Eye (tissue), 1 donor: ENCODE measurements at places on chromosomes 16 and 17.

- DNase-seq: peak; percentile 18
Measured at GRCh38 chr17:79748295-79749099, 17.8 kb downstream of the ENPP7 start.

DNA sequence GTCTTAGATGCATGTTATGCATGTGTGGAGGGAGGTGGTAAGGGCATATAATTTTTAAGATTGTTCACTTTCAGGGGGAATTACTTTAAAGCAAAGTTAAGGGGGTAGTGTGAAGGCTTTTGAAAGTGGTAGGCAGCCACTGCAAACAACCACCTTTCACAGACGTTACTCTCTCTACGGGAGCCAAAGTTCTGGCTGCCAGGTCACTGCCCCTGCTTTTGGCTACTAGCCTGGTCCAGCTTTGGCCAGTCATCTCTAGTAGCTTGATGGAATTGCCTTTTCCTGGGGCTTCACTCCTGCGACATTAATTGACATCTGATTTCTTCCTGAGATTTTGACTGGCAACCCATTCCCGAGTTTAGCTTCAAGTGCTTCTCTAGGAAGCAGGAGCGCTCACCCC lies 397.5 kb downstream of the CDH11 start:
- DNase-seq: no peak

- DNase-seq: no peak
Measured at GRCh38 chr17:62067165-62068145, 2.4 kb upstream of the MED13 start.

DNA sequence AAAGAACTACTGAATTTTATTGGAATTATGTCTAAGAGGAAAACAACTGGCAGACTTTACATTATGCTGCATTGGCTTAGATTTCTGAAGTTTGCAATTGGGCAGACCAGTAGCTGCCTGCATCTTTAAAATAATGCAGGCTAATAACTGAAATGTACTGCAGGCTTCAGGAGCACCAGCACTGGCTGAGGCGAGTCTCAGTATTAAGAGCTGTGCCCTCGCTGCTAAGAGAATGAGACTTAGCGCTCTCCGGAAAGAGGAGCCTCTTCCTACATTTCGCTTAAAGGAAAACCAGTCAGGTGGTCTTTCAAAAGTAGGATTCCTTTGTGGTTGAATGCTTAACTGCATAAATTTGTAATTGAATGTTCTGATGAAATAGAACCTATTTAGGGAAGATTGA lies 885 bp downstream of the CNTNAP4 start:
- DNase-seq: no peak

- no peak for DNase-seq
Measured at GRCh38 chr16:69934044-69934443, 17.1 kb upstream of the CLEC18A start.

- peak; percentile 88 for DNase-seq
Measured at GRCh38 chr17:8745586-8746500, 1.2 kb upstream of the CCDC42 start.

DNA sequence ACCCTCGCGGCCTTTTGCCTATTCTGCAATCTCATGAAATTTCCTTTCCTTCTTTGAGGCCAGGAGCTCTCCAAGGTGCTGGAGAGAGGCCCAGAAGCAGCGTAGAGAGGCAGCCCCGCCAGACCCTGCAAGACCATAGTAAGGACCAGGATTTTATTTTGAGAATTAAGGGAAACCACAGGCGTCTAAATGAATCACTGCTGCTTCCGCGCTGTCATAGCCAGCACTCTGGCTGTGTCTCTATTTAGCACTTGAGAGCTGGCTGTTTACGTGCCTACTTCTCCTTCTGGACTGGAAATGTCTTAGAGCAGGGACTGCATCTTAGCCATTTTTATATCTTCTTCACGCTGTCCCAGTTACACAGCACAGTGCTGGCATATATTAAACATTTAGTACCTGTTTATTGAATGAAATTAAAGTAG lies 37.6 kb upstream of the PIRT start:
- DNase-seq: peak; percentile 77

DNA sequence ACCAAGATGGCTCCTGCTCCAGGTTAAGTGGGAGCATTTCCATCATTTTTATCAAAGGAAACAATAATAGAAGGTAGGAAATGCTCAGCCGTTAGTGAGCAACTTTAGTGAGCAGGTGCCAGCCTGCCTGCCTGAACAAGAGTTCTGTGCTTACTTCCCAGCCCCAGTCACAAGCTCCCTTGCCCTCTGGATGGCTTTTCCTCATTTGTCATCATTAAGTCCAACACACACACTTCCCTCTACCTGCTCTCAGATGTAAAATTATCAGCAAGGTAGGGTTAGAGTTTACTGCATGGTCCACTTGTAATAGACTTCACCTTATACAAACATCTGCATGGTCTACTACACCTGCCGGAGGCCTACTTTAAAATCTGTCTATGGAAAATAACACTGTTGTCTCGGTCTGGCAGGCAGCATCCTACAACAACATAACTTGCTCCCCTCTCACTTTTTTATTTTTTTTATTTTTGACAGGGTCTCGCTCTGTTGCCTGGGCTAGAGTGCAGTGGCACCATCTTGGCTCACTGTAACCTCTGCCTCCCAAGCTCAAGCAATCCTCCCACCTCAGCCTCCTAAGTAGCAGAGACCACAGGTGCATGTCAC lies 12.7 kb downstream of the TEX2 start:
- DNase-seq: no peak

- DNase-seq: no peak
Measured at GRCh38 chr17:77435272-77436057, 294.7 kb downstream of the SEC14L1 start.

- no peak for DNase-seq
Measured at GRCh38 chr17:83126275-83126811, 46.9 kb downstream of the METRNL start.

- DNase-seq: no peak
Measured at GRCh38 chr16:84654238-84654637, 5.9 kb downstream of the KLHL36 start.

- peak; percentile 74 for DNase-seq
Measured at GRCh38 chr17:76701471-76701967, 9.2 kb downstream of the MXRA7 start.

DNA sequence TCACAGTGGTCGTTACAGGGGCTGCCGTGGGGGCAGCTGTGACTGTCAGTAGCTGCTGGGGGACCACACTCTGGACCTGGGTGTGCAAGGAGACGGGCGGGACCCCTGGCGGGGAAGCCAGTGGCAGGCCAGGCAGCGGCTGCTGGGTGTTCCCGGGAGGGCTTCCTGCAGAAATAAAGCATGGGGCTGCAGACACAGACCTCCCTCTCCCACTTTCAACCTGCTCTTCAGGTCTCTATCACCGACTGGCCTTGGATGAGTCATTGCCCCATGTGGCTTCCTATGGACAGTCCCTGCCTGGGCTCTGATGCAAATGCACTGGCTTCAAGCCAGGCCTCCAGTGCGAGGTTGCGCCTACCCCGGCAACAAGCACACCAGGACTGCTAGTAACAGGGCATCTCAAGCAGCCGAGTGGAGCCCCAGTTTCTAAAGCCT lies 17.2 kb downstream of the SREBF1 start:
- DNase-seq: no peak

- DNase-seq: peak; percentile 66
Measured at GRCh38 chr16:68086336-68086841, 1.2 kb downstream of the NFATC3 start.

DNA sequence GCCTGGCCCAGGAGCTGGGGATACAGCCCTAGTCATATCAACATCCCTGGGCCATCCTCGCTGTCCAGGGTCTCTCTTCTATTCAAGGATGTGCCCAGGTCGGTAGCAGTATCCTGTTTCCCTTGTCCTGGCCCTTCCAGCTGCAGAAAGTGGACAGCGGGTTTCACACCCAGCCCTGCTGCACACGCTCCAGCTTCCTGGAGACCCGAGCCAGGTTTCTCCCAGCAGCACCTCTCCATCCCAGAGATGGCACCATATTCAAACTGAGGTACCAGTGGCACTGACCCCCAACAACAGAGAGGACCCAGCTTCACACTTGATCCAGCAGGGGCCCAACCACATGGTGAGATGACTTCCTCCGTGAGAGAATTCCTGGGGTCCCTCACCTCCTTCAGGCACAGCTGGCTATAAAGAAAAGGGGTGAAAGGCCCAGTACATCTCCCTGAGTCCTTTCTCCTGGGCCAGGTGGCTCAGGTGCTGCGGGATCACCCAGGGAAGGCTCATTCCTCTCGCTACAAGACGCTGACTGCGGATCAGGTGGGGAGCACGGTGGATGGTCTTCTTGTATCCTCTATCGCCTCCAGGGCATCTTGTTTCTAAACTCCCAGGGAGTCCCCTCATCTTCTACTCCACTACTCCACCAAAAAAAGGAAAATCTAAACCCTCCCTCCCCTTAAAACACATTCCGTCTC lies 1.4 kb downstream of the CUEDC1 start:
- no peak for DNase-seq

DNA sequence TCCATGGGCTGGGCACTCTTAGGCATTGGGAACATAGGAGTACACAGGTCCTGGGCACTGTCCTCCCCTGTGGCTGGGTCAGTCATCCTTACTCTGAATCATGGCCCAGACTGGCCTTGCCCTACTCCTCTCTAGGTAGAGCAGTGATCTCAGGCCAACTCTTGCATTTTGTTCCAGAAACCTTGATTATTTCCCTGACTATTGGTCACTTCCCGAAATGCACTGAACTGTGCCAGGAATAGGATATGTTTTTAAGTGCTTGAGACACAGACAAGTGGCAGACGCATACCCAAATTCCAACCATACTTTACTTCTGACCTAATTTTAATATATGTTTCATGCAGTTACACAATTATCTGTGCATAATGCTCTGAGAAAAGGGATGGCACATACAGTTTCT lies 10.3 kb downstream of the KRABD2 start:
- no peak for DNase-seq

DNA sequence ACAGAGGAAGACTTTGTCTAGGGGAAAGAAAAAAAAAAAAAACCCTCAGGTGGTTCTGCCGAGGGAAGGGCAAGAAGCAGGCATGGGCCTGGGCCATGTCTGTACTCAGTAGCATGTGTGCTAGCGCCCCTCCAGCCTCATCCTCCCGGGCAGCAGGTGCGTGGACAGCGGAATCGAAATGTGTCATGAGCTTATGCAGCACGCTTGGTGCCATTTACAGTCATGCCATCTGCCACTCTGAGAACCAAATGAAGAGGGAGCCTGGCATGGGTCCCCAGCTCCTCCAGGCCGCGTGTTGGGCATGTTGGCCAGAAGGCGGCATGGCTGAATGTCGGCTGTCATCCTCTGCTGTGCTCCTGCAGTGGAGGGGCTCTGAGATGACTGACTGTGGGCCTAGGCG lies 31.4 kb downstream of the CRAMP1 start:
- no peak for DNase-seq

DNA sequence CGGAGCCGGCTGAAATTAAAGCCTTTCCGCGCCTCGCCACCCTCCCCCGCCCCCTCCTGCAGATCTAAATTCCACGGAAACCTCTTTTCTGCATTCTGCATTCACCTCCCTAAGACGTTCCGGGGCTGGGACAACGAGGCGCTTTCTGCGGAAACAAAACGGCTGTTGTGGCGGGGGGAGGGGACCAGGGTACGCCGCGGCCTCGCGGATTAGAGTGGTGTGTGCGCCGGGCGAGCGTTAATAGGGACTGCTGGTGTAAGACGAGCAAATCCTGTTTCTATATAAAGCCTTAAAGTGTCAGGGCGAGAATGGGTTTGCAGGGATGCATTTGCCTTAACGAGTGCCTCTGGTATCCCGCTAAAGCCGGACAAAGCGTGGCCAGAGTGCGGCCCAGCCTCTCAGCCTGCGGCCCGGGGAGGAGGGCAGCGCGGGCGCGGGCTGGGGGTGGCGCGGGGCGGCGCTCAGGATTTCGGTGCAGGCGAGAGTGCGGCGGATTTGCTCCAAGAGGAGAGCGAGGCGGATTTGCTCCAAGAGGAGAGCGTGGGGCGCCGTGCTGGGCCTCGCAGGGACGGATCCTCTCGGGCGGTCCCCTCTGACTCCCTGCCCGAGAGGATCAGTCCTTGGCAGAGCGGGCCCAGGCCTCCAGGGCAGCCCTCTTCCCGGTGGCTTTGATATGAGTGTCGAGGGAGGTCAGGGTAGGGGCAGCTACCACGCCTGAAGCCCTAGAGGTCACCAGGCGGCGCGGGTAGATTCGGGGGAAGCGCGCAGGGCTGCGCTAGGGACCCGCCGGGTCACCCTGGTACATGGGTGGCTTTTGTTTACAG lies 5.1 kb downstream of the BAHCC1 start:
- peak; percentile 88 for DNase-seq

DNA sequence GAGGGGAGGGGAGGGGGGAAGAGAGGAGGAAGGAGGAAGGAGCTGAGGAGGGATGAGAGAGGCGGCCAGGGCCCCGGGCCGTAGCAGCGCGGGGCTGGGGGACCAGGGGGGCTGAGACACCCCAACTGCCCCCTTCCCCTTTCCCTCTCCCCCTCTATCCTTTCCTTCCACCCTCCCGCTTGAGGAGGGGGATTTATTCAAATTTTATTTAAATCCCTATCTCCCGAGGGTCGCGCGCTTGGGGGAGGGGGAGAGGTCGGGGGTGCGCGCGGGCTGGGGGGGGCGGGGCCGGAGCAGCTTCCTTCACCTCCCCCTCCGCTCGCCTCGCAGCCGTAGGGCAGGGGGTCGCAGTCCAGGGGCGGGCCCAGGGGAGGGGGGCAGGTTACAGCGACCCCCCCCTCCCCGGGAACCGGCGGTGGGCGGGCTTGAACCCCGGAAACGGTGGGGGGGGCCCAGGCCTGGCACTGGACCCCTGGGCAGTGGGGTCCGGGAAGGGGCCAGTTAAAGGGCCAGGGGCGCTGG lies at the start of gene FBXL19:
FBXL19 (plus strand) TSS at position 19 of the 522 bp plus-strand sequence. CDS start 2,183 bp downstream, outside the sequence.
- no peak for DNase-seq

- no peak for DNase-seq
Measured at GRCh38 chr16:27618165-27618564, 68.2 kb downstream of the KATNIP start.

DNA sequence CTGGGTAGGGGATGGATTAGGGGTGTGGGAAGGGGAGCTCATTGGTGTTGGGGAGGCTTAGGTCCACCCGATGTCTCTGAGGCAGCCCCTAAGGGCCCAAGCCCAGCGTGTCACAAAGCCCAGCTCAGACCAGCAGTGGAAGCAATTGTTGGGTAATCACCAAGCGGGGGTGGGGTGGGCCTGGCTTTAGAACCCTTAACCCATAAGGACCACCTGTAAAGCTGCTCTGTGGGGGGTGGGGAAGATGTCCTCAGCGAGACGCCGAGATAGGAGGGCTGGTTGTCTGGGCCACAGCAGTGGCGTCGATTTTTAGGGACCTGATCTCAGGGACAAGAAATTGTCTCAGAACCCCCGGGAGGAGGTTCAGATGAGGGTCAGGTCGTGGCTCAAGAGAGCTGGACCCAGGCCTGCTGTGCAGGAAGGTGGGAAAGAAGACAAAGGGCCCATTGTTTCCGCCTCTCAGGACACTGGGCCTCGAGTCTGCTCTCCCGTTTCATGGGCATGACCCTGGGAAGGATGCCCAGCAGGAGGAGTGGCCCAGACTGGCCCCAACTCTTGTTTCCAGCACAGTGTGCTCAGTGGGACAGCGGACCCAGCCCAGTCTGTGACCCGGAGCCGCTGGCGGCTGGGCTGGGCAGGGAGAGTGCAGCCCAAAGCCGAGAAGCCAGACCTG lies 15.9 kb downstream of the ST6GALNAC2 start:
- DNase-seq: peak; percentile 78

DNA sequence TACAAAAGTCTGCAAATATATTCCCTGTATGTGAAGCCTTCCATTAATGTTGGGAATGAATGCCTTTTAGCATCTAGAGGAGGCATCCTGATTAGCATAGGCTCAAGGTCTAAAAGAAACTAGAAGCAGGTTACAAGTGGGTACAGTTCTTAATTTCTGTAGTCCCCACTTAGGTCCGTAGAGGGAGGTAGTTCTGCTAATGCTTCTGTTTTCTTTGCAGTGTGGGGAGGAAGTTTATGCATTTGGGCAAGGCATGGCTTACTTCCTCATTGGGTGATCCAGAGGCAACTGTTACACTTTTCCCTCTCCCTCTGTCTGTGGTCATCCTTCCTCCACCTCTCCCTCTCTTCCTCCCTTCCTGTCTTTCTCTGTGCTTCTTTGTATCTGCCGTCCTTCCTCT lies 108.4 kb upstream of the ZKSCAN2 start:
- DNase-seq: no peak
